ENCODE measurements at places on chromosomes 11 and 22. TPM values are rescaled to one million over a fixed set of nuclear protein-coding genes. Genes with fewer than 3 reads are reported as not detected.

Gene SLC5A1
- total RNA-seq: not detected

Gene C11orf98
- total RNA-seq: 120 TPM

Gene GDPD5
- total RNA-seq: 22.2 TPM

Gene DTX4
- 24.2 TPM for total RNA-seq

Gene GPR83
- 0.16 TPM for total RNA-seq

DNA sequence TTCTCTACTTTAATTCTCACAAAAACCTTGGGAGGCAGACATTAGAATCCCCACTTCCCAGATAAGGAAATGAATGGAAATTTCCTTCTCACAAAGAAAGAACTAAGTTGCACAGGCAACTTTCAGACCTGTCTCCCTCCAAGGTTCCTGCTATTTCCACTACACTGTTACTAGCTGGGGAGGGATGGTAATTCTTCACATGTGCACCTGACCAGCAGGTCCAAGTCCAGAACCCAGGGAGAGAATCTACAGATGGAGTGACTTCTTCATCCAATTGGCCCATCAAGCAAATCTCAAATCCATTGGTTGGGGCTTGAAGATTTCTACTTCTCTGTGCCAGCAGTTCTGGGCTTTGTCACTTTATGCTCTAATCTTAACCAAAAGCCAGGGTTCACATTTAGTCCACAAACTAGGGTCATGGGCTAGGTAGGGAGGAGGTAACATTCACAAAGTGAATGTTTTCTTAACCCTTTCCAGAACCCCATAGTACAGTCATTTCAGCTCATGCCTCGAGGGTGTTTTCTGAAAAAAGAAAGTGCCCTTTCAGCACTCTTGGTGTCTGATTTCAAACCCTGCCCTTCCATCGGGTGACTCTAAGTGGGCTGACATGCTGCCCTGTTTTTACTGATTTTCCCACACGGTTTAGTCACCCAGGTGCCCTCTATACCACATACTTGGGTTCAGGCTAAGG, 2.7 kb downstream of the POU2AF1 start:
- H3K27ac ChIP-seq: peak overlapping the region; percentile 98
- H3K4me1 ChIP-seq: peaks cover 74% of the 10 kb centered on the region
- H3K36me3 ChIP-seq: peaks cover 57% of the 10 kb centered on the region
- DNase-seq: no peak

DNA sequence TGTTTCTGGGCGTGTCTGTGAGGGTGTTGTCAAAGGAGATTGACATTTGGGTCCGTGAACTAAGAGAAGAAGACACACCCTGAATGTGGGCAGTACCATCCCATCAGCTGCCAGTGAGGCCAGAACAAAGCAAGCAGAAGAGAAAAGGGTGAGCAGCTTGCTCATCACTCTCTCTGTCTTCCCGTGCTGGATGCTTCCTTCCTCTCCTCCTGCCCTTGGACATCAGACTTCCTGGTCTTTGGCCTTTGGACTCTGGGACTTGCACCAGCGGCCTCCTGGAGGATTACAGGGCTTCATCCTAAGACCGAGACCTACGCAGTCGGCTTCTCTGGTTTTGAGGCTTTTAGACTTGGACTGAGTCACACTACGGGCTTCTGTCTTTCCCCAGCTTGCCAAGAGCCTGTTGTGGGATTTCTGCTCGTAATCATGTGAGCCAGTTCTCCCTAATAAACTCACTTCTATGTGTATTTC, 18.8 kb downstream of the APOL2 start:
- peaks cover 6% of the 10 kb centered on the region for H3K27me3 ChIP-seq
- peaks cover 7% of the 10 kb centered on the region for H3K36me3 ChIP-seq
- peaks cover 3% of the 10 kb centered on the region for H3K4me1 ChIP-seq
- H3K27ac ChIP-seq: no peak overlapping the region

- no peaks in the 10 kb centered on the region for H3K27me3 ChIP-seq
- H3K27ac ChIP-seq: no peak overlapping the region
- DNase-seq: no peak
- no peaks in the 10 kb centered on the region for H3K36me3 ChIP-seq
- no peaks in the 10 kb centered on the region for H3K4me1 ChIP-seq
These were observed 168.8 kb upstream of the CADM1 start for GRCh38 chr11:115672999-115673411.

DNA sequence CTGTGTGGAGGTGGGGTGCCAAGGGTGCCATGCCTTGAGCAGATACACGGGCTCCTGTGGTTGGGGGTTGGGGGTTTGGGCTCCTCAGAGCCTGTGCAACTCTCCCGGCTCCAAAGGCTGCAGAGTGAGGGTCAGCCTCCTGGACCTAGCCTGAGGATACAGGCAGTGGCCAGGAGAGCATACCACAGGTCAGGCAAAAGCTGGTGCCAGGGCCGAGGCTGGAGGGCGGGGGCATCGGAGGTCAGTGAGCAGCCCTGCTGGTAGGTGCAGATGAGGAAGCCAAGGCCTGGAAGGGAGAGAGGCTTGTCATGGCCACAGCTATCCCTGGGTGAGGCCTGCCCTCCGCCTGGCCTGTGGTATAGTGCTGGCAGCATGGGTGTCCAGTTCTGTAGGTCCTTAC, 25.6 kb upstream of the DGCR8 start:
- H3K36me3 ChIP-seq: peaks cover 71% of the 10 kb centered on the region
- H3K27me3 ChIP-seq: no peaks in the 10 kb centered on the region
- H3K27ac ChIP-seq: no peak overlapping the region
- no peak for DNase-seq
- no peak overlapping the region for H3K4me3 ChIP-seq

- H3K4me1 ChIP-seq: peaks cover 26% of the 10 kb centered on the region
- H3K36me3 ChIP-seq: no peaks in the 10 kb centered on the region
- H3K27ac ChIP-seq: no peak overlapping the region
- H3K4me3 ChIP-seq: no peak overlapping the region
- no peaks in the 10 kb centered on the region for H3K27me3 ChIP-seq
These were observed 6.9 kb downstream of the FAM168A start for GRCh38 chr11:73590991-73591390.

- H3K4me1 ChIP-seq: peaks cover 71% of the 10 kb centered on the region
- H3K36me3 ChIP-seq: peaks cover 15% of the 10 kb centered on the region
- no peak overlapping the region for H3K4me3 ChIP-seq
- DNase-seq: no peak
These were observed 23.4 kb downstream of the PANX1 start for GRCh38 chr11:94151903-94152677.

DNA sequence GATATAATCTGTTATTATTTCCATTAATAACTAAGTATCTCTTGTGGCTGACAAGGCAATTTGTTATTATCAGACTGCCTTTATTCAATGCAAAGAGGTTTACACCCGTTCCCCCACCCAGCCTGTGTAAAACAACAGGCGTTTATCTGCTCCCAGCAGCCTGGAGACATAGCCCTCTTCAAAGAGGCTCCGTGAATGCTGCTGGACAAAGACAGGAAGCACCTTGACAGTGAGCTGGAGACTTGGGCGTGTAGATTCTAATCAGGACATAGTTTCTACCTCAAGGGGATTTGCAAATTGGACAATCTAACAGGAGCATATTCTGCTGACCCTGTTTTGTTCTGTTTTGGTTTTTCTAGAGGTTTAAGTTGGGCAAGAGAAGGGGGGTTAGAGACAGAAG, 733.0 kb upstream of the KIRREL3 start:
- no peak overlapping the region for H3K4me3 ChIP-seq
- no peak for DNase-seq
- no peaks in the 10 kb centered on the region for H3K27me3 ChIP-seq
- no peaks in the 10 kb centered on the region for H3K4me1 ChIP-seq
- no peaks in the 10 kb centered on the region for H3K36me3 ChIP-seq

DNA sequence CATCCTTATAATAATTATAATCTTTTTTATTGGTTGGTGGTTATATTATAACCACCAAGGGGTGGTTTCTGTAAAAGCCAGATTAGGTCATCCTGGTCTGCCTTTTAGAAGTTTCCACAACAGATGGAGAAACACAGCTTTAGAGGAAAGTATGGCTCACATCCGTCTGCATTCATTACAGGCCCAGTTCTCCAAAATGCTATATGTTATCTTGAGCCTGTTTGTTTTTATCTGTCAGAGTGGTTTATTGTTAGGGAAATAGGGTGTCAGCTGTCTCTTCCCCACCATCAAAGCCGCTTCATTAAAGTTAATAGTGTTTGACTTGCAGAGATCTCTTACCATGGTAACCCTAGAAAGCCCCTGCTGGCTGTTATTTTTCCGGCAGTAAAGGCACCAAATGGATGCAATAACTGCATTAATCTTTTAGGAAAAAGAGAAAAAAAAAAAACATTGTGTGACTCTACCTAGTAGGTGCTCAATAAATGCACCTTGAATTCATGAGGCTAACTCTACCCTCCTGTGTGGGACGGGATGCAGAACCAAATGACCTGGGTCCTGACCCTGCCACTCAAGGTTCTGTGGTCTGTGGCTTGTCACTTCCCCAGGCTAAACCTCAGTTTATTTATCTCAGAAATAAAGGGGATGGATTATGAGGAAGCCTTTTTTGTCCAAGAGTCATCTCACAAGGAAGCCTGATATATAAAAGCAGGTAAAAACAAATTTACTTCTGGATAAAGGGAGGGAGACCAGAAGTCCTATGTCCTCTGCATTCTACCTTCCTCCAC, 118.3 kb downstream of the WT1 start:
- H3K27me3 ChIP-seq: peaks cover 17% of the 10 kb centered on the region
- H3K4me3 ChIP-seq: no peak overlapping the region
- H3K36me3 ChIP-seq: no peaks in the 10 kb centered on the region
- H3K27ac ChIP-seq: no peak overlapping the region
- DNase-seq: no peak
- H3K4me1 ChIP-seq: no peaks in the 10 kb centered on the region

GRCh38 chr22:30985561-30986208, 16.6 kb downstream of the TUG1 start:
- no peaks in the 10 kb centered on the region for H3K4me1 ChIP-seq
- H3K27me3 ChIP-seq: no peaks in the 10 kb centered on the region
- no peak overlapping the region for H3K27ac ChIP-seq
- H3K36me3 ChIP-seq: peaks cover 2% of the 10 kb centered on the region

- H3K27ac ChIP-seq: peak overlapping the region; percentile 61
- no peaks in the 10 kb centered on the region for H3K27me3 ChIP-seq
- peak overlapping the region; percentile 54 for H3K4me3 ChIP-seq
- peaks cover 50% of the 10 kb centered on the region for H3K4me1 ChIP-seq
- no peaks in the 10 kb centered on the region for H3K36me3 ChIP-seq
- DNase-seq: no peak
These were observed 712 bp downstream of the UPK3A start for GRCh38 chr22:45285263-45286058.

DNA sequence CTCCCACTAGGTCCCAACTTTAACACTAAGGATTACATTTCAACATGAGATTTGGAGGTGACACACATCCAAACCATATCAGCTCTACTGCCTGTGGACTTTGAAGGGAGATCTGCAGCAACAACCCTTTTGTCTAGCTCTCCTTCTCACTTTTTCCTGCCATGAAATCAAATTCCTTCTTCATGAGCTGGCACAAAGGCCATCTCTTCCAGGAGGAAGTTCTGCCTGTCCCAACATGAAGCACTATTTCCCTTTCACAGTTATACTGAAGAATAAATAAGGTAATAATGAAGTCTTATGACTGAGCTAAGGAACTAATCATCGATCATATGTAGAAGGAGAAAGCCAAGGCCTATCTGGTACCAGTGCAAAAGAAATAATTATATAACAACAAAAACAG, 253.5 kb upstream of the TENM4 start:
- H3K27me3 ChIP-seq: no peaks in the 10 kb centered on the region
- H3K27ac ChIP-seq: no peak overlapping the region
- H3K36me3 ChIP-seq: no peaks in the 10 kb centered on the region
- no peaks in the 10 kb centered on the region for H3K4me1 ChIP-seq

DNA sequence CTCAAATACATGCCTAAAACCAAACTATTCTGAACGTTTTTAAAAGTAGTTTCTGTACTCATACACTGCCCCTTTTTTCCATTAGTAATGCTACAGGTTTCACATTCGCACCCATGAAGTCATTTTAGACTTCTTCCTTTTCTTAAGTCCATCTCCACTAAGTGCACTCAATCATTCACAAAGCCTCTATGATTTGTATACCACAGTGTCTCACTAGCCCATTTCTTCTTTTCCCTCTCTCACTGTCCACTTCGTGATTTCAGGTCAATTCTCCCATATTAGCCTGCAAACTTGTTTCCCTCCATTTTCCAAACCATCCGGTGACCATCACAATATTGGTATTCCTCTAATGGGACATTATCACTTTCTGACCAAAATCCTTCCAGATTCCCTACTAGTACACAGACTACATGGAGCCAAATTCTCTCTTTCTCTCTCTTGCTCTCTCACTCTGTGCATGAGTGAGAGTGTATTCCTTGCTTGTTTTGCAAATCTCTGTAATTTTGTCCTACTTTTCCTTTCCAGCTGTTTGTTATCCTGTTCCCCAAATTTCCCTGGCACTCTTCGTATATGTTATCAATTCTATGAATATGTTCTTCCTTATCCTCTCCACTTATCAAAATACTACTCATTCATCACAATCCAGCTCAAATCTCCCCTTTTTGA, 3.4 kb upstream of the ZC3H12C start:
- no peak overlapping the region for H3K27ac ChIP-seq
- DNase-seq: no peak
- H3K27me3 ChIP-seq: peaks cover 31% of the 10 kb centered on the region
- no peak overlapping the region for H3K4me3 ChIP-seq
- H3K4me1 ChIP-seq: peaks cover 12% of the 10 kb centered on the region
- no peaks in the 10 kb centered on the region for H3K36me3 ChIP-seq

DNA sequence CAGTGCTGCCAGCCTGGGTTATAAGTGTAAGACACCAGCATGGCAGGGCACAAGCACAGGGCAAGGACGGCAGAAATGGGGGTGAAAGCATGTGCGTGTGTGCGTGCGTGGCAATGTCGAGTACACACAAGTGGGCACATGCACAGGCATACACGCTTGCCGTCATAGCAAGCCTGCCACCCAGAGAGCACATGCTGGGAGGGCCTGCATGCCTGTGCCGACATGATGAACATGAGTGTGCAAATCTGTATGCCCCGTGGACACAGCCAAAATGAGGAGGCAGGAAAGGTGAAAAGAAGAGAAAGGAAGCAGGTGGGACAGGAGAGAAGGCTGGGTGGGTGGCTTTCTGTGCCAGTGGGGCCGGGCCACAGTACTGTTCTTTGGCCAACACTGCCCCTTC, 62.9 kb downstream of the NECTIN1 start:
- H3K4me3 ChIP-seq: no peak overlapping the region
- H3K27ac ChIP-seq: no peak overlapping the region
- DNase-seq: no peak
- H3K4me1 ChIP-seq: no peaks in the 10 kb centered on the region

GRCh38 chr11:68261749-68262543, 9.8 kb downstream of the C11orf24 start:
- peaks cover 62% of the 10 kb centered on the region for H3K36me3 ChIP-seq
- no peaks in the 10 kb centered on the region for H3K27me3 ChIP-seq
- no peak for DNase-seq
- H3K4me1 ChIP-seq: peaks cover 49% of the 10 kb centered on the region

DNA sequence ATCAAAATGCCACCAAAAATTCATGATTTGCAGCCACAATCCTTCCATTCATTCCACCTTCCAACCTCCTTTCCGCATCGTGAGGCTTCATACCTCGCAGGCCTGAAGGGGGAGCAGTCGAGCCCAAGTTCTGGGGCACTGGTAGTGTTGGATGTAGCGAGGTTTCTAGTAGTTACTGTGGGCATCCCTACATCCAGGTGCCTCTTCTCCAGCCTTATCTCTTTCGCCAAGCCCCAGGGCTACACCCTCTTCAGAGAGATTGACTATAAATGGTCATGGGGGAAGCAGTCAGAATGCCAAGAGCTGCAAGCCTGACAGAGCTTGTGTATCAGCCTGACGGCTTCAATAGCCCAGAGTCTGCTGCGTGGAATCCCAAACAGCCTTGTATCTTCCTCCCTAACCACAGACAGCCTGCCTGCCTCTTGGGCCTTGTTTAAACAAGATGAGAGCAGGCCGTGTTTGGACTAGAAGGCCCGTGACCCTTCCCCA, 28.9 kb downstream of the CLMP start:
- no peaks in the 10 kb centered on the region for H3K4me1 ChIP-seq
- H3K4me3 ChIP-seq: no peak overlapping the region
- H3K36me3 ChIP-seq: no peaks in the 10 kb centered on the region
- no peak overlapping the region for H3K27ac ChIP-seq
